ENCODE measurements at places on chromosomes 6 and 20.

DNA sequence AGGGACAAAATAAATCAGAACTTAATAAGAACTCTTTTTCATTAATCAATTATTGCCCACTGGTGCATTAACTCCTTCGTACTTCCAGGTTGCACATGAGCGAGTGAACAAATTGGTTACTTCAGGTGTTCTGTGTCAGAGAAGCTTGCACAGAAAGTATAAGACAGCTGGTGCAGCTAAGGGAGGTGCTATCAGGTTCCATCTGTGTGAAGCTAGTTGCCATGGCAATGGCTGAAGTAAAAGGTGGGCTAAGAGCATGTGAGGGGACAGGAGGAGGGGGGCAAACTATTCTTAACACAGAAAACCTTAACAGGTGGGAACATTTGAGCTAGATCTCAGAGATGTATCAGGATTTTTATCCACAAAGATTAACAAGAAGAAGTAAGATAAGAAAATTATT, 81.6 kb downstream of the MANEA start:
- DNase-seq = no peak

- no peak for DNase-seq
Observed at GRCh38 chr6:27312146-27312949, at the start of gene POM121L2. Gene POM121L2, minus strand, starts transcription at chr6:27312273. Its CDS starts 103 bp downstream, at chr6:27312170.

- DNase-seq = no peak
Observed at GRCh38 chr20:37407019-37407566, 61.2 kb downstream of the SRC start.

GRCh38 chr6:139062932-139063646, 34.5 kb downstream of the ABRACL start:
- DNase-seq = no peak

DNA sequence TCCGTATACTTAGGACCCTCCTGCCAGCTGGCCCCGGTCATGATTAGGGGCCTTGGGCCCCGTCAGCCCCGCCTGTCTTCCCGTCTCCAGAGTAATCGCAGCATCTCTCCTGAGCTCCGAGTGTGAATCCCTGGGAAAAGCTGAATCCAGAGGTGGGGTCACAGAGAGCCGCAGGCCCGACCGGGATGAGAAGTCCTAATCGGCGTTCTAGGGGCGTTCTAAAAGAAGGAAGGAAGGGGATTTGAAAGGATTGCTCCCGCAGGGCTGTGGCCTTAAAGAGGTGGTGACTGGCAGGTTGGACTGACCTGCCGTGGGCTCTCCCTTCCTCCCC, 371 bp downstream of the HMGN4 start:
- DNase-seq = no peak

- DNase-seq = no peak
Observed at GRCh38 chr6:35796236-35796635, 887 bp downstream of the CLPS start.
